ENCODE measurements at places on chromosomes 5 and 9.

DNA sequence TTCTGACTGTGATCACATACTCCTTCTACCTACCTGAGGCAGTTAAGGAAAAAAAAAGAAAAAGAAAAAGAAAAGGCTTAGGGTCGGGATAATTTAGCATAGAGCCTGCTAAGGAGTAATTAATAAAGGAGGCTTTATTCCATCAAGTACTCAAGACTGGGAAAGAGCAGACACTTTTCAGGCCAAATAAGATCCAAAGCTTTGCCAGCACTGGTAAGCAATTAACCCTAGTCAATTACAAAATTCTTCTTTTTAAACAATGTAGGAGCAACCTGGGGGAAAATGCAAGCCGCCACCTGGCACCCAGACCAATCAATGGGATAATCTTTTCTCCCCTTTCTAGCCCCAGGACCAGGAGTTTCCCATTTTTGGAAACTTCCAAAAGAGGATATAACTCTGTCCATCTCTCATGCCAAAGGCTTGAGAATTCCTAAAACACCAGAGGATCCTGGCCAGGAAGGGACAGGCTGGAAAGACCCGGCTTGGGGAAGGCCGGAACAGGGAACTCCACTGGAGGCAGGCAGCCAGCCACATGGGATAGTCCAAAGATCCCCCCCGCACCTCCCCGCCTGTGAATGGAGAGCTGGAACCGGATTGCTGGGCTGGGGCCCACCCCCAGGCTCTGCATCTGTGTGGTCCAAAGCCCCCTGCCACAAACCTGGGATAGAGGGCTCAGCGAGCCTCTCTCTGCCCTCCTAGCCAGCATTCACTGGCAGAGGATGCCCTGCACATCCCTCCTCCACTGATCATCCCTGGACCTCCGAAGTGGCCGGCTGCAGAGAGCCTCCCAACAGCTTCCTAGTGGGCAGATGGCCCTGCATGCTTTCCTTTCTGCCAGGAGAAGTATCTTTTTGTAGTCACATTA is 117.8 kb downstream of the ZNF354C start:
- DNase-seq: no peak

- DNase-seq: no peak
Measured at GRCh38 chr9:19631181-19631580, 157.7 kb downstream of the SLC24A2 start.

- no peak for DNase-seq
Measured at GRCh38 chr9:90857091-90857490, 55.5 kb downstream of the SYK start.

DNA sequence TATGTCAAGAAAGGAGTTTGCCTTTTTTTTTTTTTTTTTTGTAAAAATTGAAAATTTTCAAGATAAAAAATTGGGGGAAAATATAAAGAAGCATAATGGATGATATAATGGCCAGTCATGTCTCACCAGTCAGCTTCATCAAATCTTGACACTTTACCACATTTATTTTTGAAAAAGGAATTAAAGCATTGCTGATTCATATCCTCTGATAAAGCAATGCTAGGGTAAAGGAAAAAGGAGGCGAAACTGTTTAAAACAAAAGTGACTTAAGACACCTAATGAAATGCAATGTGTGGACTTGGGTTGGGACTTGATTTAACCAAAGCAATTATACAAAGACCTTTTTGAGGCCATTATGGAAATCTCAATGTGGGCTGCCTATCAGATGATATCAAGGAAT is 208.5 kb downstream of the ARHGAP26 start:
- no peak for DNase-seq

DNA sequence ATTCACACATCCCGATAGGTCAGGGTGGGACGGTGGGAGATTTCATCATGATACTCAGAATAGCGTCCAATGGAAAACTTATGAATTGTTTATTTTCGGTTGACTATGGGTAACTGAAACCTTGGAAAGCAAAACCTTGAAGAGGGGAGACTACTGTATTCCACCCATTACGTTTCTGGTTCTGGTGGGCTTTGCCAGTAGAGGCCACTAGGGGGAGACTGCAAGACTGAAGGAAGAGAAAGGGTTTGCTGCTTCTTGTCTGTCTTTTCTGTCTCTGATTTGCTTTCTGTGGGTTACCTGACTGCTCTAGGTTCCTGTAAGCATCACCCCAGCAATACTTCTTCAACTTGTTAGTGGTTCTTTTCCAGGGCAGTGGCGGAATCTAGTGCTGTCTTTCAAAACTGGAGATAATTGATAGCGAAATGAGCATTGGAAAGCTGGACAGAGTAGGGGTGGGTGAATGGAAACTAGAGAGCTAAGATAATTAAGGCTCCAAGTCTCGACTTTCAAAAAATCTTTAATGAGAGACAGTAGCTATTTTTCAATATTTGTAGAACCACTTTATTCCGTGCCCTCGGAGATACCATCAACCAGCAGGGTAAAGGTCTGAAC is 27.0 kb downstream of the GRIN3A start:
- no peak for DNase-seq

DNA sequence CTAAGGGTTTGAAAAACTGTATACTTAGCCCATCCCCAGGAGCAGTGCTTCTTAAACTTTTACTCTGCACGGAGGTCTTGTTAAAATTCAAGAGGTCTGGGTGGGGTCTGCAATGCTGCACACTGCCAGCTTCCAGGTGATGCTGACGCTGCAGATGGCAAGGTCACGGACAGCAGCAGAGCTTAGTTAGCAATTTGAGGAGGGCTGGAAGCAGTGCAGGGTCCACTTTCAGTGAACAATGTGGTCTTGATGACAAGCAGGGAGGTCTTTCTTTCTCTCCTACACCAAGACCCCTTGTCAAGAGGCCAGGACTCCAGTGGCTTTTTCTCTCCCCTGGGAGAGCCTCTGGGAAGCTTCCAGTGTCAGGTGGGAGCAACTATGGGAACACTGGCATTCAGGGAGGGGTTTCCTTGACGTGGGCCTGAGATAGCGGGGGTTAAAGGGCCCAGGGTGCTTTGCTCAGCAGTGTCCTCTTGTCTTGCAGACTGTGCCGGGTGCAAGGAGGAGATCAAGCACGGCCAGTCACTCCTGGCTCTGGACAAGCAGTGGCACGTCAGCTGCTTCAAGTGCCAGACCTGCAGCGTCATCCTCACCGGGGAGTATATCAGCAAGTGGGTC is 65.0 kb upstream of the AFAP1L1 start:
- DNase-seq: no peak

DNA sequence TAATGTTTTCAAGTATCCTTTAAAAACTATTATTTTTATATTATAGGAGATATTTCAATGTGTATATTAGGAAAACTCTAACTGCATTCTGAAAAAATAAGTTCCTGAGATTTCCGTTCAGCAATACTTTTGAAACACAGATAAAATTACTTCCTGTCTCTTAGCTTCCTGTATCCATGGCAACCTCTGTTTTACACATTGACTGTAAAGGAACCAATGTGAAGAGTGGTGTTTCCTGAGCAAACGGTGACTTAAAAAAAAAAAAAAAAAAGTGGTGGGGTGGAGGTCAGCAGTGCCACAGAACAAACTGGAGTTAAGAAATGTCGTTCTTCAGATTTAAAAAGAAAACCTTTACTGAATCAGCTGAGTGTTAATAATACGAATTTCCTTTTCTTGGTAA is at the start of gene LRRC70:
Gene LRRC70, plus strand, starts transcription at position 280 of the 400 bp plus-strand sequence. CDS start 620 bp downstream, outside the sequence.
- no peak for DNase-seq

DNA sequence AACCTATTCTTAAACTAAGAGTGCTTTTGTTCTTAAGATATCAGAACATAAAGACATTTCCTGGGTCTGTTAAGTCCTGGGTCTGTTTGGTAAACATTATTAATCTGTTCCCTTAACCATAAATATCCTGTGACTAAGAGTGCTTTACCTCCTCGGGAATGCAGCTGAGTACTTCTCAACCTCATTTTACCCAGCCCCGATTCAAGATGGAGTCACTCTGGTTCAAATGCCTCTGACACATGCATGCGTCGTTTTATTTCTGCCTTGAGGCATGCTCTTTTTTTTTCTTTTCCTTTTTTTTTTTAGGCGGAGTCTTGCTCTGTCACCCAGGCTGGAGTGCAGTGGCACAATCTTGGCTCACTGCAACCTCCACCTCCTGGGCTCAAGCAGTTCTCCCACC is 39.8 kb upstream of the FBXL17 start:
- no peak for DNase-seq

GRCh38 chr9:136849960-136850865 is 1.0 kb downstream of the PHPT1 start:
- DNase-seq: no peak

GRCh38 chr5:74810915-74811314 is 43.9 kb downstream of the NSA2 start:
- no peak for DNase-seq

- DNase-seq: no peak
Measured at GRCh38 chr5:36796155-36796554, 80.4 kb upstream of the NIPBL start.

DNA sequence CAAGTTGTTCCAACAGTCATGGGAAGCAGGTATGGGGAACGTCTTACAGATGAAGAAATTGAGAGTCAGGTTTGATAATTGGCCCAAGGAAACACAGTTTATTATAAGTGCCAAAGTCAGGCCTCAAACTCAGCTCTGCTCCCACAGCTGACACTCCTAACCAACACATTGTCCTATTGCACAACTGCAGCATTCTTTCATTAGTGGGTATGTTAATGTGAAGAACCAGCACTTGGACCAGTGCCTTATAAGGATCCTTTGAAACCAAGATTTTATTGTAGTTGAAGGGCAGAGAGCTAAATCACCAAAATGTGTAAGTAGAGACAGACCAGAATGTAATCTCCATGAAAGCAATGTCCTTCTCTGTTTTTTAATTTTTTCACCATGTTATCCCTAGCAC is 56.1 kb downstream of the GRIA1 start:
- no peak for DNase-seq

DNA sequence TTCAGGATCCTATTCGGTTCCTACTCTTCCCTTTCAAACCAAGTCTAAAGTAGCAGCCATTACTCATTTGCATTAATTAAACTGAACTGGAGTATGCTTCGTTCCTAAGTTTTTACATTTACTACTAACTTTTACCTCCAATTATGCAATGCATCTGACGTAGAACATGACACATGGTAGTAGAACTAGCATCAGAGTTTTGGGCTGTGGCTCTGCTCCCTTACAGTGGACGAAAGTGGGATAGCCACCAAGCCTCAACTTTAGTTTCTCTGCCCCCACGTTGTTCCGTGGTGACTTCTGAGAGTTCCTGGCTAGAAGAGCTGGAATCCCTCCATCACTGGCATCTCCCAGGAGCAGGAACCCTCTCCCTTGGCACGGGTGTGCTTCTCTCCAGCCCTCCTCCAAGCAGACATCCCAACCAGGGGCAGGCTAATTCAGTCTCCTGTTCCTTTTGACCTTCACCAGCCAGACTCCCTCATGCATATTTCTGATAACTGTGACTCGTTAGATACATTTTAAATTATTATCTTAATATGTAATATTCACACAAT is 2.9 kb downstream of the IFNE start:
- DNase-seq: no peak

DNA sequence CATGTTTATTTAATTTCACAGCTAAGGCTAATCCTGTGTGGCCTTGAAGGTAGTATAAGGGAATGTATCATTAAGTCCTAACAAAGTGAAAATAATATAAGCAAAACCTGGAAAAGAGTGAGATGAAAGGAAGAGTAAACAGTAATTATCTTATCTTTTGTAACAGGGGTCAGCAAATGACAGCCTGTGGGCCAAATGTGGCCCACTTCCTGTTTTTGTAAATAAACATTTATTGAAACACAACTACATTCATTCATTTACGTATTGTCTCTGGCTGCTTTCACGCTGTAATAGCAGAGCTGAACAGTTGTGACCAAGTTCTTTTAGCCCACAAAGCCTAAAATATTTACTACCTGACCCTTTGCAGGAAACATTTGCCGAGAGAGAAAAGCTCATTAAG is 78.4 kb upstream of the HTR4 start:
- no peak for DNase-seq

- no peak for DNase-seq
Measured at GRCh38 chr5:113047733-113048652, 71.4 kb downstream of the DCP2 start.

DNA sequence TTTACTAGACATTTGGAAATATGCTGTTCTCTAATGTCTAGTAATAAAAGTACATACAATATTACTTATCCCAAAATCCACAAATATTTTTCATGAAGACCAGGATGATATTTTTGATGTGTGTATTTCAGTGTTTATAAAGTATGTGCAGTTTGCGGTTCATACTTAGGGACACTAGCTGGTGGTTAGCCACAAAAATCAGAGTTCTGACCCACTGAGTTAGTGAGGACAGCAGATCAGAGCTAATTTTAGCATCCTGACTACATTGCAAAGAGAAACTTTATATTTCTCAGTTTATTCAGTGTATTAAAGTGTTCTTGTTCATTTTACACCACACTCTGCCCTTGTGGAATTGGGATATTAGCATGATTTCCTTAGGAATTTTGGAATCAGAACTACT is 655.3 kb downstream of the HTR1A start:
- no peak for DNase-seq

- no peak for DNase-seq
Measured at GRCh38 chr5:150489360-150490295, 18.3 kb upstream of the NDST1 start.

- no peak for DNase-seq
Measured at GRCh38 chr5:177146891-177147638, 13.5 kb downstream of the NSD1 start.

DNA sequence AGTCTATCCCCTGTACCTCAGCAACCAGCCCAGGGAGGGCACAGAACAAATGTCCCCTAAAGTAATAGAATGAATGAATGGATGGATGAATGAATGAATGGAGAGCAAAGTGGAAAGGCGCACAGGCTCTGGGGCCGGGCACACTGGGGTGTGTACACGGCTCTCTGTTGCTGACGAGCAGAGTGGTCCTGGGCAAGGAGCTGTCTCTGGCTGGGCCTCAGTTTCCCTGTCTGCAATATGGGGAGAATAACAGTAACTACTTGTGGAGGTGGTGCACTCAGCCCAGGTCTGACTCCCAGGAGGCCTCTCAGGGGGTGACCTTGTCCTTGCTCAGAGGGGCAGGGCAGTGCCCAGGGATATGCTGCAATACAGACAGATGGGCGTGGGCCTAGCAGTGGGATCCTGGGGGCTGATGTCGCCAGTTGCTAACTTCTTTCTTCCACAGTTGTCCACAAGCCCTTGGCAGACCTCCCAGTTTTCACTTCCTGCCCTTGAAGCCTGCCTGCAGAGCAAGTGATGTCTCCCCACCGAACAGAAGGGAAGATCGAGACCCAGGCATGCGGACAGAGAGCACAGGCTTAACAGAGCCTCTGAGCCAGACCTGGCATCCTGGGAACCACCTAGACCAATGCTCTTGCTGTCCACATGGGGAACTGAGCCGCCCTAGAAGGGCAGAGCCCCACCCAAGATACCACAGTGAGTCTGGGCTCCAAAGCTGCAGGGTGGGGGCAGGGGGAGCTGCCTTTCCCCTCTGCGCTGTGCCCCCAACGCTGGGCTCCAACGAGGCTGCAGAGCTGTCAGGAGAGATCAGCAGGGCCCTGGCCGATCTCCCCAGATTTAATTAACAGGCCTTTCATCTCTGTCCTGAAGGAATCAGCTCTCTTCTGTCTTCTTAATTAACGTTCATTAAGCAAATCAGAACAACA is 13.6 kb upstream of the LAMC3 start:
- DNase-seq: no peak

DNA sequence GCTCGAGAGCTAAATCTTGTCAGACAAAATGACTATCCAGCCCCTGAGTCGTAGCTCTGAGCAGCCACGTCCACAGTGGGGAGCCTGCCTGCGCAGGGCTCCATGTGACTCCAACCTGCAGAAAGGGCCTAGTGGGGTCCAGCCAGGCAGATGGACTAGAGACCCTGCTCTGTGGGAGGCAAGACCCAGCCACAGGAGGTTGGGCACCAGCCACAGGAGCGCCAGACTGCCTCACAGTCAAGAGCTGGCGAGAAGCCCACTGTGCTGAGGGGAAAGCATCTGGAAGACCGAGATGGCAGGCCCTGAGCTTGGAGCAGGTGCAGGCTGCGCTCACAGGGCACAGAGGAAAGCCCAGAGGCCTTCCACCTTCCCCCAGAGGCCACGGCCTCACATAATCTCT is 61.4 kb downstream of the C5orf15 start:
- DNase-seq: no peak
